ENCODE measurements at places on chromosomes 1 and 21.

- peak; percentile 28 for DNase-seq
Observed at GRCh38 chr1:168637350-168637991, 61.1 kb downstream of the XCL1 start.

GRCh38 chr1:116494353-116494692 lies 76.5 kb downstream of the CD58 start:
- no peak for DNase-seq

DNA sequence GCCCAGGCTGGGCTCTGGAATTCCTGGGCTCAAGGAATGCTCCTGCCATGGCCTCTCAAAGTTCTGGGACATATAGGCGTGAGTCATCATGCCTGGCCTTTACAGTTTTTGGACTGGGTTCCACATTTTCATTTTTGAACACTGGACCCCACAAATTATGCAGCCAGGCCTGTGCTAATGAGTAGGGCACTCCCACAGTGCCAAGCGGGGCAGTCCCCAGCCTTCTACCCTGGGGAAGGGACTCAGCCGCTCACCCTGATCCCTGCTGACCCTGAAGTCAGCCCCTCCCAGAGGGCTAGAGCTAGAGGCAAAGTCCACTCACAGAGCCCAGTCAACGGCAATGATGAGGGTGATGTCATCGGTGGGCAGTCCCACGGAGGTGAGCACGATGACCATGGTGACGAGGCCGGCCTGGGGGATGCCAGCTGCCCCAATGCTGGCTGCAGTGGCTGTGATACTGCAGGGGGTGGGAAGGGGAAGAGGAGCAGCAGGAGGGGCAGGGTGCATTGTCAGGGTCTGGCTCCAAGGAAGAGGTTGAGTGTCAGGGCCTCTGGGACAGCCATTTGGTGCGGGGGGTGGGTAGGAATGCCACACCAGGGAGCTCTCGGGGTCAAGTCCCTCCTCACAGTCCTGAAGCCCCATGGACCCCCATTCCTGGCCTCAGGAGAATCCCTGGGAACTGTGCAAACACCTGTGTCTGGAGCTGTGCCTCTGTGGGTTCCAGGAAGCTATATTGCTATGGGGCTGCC lies 27.6 kb downstream of the PODN start:
- no peak for DNase-seq

DNA sequence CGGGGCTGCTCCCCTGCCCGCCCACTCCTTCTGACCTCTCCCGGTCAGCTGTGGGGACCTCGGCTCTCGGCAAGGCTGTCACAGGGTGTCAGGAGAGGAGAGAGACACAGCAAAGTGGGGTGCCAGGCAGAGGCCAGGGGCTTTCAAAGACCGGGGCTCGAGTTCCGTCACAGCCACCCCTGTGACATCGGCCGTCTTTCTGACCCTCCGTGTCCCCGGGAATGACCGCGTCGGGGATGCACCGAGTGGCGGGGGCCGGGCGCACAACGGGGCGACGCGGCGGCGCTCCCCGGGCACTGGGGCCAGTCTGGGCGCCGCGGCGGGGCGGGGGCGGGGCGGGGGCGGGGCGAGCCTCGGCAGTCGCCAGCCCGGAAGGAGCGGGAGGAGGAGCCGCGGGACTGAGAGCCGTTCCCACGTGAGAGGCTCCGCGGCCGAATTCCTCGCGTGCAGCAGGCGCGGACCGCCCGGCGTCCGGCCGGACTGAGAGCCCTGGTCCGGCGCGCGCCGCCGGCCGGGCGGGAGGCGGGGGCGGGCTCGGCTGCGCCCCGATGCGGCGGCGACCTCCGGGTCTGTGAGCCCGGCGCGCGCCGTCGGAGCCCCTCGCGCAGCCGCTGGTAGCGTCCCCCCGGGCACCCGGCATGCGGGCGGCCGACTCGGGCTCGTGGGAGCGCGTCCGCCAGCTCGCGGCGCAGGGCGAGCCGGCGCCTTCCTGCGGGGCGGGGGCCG lies 229.7 kb upstream of the TMEM51 start:
- no peak for DNase-seq

- peak; percentile 46 for DNase-seq
Observed at GRCh38 chr1:201171063-201172036, 17.1 kb upstream of the TMEM9 start.

DNA sequence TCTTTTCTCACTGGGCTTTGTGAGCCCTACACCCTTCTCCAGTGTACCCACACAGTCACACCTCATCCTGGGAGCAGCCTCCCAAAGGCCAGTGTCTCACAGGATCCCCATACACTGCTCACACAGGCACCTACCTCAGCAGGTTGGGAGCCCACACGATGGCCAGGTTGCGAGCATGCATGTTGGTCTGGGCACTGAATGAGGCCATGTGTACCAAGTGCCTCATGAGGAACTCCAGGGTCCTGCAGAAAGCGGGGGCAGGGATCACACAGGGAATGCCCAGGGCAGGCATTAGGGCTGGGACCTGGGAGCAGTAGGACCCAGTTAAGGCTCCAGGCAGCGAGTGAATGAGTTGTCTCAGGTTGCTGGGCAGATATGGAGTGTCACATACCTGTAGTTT lies 8.5 kb upstream of the USF1 start:
- no peak for DNase-seq

- DNase-seq = no peak
Observed at GRCh38 chr1:43975249-43975961, 645 bp downstream of the ATP6V0B start.

DNA sequence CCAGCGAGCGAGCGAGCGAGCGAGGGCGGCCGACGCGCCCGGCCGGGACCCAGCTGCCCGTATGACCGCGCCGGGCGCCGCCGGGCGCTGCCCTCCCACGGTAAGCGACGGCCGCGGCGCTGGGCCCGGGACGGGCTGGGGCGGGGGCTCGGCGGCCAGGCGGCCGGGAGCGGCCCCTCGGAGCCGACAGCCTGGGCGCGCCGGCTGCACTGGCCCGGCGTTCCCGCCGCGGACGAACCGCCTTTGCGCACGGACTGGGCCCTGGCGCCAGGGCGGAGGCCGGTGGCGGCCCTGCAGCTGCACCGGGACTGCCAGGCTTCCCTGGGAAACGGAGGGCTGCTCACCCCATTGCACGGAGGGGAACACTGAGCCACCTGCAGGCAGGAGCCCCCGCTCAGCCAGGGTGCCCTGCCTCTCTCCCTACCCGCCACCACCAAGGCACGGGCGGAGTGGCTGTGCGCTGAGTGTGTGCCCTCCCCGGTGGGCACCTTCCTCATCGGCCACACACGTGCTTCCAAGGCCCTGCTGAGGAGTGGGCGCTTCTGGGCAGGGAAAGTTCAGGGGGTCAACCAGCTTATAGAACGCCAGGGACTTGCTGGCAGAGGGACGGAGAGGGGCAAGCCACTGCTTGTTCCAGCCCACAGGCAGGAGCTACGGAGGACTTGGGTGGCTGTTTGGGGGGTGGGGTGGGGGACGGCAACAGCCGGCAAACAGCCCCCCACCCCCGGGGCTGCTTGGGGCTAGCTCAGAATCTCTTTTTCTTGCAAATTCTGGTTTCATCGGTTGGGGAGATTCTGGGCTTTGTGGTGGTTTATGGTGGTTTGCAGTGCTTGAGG lies 532 bp downstream of the CSF1 start:
- no peak for DNase-seq

GRCh38 chr1:12613180-12613579 lies 4.8 kb downstream of the DHRS3 start:
- DNase-seq = no peak

- DNase-seq = no peak
Observed at GRCh38 chr1:21823206-21823979, 11.3 kb downstream of the LDLRAD2 start.

DNA sequence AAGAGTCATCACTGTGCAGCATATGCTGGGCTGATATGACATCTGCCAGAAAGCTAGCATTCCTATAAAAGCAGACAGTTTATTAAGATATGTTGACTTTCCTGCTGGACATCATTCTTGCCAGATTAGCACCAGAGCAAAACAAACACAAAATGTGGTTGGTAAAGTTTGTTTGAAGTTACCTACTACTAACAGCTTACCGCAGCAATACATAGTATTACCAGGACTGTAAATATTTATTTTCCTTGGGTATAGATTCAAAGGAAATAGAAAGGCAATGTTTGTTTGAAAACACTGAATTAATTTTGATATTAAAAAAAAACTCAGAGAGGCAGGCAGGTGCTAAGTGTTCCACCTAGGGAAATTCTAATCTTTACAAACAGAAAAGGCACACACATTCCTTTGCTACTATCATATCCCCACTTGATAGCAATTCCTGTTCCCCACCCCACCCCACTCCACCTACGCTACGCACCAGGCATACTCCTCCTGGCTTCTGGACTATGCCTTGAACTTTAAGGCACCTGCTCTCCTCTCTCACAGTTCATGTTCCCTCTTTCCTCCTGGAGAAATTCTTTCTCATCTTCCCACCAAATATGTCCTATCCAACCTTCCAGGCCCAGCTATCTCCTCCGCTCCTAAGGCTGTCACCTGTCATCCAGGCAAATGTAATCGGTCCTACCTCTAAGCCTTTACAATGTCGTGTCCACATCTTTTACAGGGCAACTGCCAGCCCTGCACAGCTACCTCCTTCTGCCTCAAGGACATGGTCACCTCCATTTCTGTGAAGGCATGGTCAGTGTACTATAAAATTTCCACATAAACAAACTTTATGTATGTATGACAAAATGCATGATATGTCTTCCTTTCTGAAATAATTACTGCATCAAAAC lies 34.7 kb downstream of the PTPN14 start:
- DNase-seq = no peak

GRCh38 chr1:164756741-164757140 lies 197.8 kb downstream of the PBX1 start:
- no peak for DNase-seq

- DNase-seq = no peak
Observed at GRCh38 chr1:56397409-56397808, 182.0 kb downstream of the PLPP3 start.

- no peak for DNase-seq
Observed at GRCh38 chr1:186722711-186723309, 42.6 kb upstream of the PTGS2 start.

DNA sequence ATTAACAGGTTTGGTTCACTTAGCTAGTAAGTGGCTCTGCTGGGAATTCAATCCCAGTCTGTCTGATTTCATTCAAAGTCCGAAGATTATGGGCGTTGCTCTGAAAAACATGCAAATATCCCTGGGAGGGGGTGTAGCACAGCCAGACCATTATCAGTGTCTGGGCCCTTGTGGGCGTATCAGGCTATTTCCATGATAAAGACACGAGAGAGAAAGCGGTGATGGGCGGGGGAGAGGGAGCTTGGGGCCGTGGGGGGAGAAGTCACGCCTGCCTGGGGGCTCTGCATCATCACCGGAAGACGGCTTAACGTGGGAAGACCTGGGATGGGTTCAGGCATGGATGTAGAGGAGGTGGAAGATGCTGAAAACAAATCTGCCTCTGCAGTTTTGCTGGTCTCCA lies 25.8 kb downstream of the IL6R start:
- no peak for DNase-seq

GRCh38 chr1:207748737-207749528 lies 2.9 kb upstream of the CD46 start:
- DNase-seq = no peak

DNA sequence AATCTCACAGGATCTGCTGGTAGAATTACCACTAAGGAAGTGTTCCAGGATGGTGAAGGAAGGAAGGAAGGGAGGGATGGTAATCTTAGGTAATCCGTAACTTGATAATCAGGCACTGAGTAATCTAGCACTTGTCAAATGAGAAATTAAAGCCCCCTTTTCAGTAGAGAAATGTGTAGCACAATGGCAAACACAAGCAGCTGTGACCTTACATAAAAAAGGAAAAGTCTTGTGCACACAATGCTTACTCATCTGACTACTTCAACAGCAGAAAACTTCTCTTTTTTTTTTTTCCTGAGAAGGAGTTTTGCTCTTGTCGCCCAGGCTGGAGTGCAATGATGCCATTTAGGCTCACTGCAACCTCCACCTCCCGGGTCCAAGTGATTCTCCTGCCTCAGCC lies 6.1 kb downstream of the NUP210L start:
- DNase-seq = no peak

DNA sequence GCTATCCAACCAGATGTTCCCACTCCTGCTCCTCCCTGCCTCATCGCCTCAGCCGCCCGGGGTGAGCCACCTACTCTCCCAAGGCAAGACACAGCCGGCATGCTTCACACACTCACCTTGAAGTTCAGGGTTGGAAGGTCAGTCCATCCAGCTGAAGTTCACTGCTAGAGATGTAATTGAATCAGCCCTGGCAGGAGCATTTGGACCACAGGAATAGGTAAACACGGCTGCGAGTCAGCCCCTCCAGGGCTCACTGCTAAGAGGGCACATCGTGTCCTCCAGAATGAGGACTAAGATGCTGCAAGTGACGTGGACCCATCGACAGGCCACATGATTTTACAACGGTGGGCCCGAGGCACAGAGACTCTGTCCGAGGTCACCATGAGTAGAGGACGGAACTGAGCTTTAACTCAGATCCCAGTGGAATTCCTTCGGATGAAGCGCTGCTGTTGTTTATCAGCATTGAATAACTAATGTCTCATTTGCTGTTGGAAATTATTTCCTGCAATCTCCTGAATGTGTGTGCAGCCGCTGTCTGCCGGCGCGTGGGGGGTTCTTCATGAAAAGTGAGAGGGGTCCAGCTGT lies 41.9 kb downstream of the RSPH1 start:
- no peak for DNase-seq

GRCh38 chr1:209840611-209841010 lies 12.8 kb downstream of the UTP25 start:
- no peak for DNase-seq

- peak; percentile 91 for DNase-seq
Observed at GRCh38 chr1:87959236-87959635, 630.6 kb downstream of the LMO4 start.

DNA sequence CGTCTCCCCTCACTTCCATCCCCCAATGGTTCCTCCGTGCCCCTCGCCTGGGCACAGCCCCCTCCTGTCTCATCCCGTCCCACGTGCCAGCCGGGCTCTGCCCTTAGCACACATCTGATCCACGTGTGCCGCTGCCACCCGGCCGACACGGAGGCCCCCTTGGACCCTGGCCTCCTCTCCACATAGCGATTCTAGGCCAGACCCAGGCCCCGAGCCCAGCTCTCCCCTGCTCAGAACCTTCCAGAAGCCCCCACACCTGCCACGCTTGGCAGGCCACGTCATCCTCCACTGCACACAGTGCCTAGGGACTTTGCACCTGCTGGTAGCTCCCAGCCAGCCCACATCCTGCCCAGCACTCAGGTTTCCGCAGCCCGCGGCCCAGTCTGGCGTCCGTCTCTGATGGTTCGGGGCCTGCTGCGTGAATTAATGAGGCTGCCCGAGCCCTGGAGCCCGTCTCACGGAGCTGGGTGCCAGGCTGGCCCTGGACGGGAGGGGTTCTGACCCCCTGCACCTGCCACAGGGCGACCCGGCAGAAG lies 20.1 kb downstream of the PLCH2 start:
- no peak for DNase-seq

DNA sequence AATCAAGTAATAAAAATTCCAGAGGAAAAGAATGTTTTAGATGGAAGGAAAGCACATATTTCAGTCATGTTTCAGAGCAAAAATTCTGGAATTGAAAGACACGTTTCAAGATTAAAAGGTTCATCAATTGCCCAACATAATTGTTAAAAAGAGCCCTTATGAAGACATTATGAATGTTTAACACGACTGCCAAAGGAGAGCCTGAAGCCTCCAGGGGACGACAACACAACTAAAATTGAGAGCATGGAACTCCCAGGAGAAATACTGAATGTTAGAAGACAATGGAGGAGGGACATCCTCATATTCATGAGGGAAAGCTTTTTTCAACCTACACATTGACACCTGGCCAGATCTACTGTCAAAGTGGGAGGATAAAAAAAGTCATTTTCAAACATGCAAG lies 16.0 kb downstream of the OR2T11 start:
- DNase-seq = no peak

GRCh38 chr1:89472253-89472652 lies 52.4 kb upstream of the LRRC8B start:
- DNase-seq = no peak
